Lower leg skin (tissue), 4 donors: ENCODE measurements at places on chromosomes 12 and 14.

- DNase-seq: no peak
Measured at GRCh38 chr14:23112359-23113178, 6.5 kb downstream of the CEBPE start.

- no peak for DNase-seq
Measured at GRCh38 chr12:107702106-107702505, 16.5 kb downstream of the PWP1 start.

- DNase-seq: no peak
Measured at GRCh38 chr12:40156021-40156764, 50.3 kb upstream of the SLC2A13 start.

DNA sequence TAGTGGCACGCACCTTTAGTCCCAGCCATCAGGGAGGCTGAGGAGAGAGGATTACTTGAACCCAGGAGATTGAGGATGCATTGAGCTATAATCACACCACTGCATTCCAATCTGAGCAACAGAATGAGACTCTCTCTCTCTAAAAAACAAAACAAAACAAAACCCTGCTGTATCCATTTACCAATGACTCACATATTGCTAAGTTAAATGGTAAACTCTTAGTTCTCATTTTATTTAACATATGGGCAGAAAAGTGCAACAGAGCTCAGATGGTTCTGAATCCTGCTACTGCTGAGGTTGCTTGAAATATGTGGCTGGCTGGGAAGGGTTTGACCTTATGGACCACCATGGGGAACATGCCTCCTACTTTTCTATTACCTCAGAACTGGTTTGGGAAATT lies 33.7 kb upstream of the CCNT1 start:
- no peak for DNase-seq

- DNase-seq: no peak
Measured at GRCh38 chr14:59252772-59253500, 64.5 kb downstream of the DAAM1 start.

DNA sequence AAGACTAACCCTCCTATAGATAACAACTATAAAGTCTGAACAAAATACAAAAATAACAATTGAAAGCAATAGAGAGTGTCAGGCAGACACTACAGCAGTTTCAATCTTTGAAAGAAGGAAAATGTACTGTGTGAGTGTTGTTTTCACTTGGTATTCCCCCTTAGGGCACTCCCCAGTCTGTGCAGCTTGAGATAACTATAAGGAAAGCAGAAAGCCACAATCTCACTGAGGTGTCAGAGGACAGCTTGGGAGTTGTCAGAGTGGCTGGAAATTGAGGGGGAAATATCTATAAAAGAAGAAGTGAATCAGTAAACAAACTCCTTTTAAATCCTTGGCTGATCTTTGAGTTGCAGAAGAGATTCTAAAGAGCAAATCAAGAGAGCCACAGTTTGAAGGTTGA lies 364.8 kb downstream of the NELL2 start:
- no peak for DNase-seq

- DNase-seq: no peak
Measured at GRCh38 chr12:117699575-117699974, 269.2 kb downstream of the KSR2 start.

GRCh38 chr12:3967556-3968160 lies 94.5 kb upstream of the PARP11 start:
- no peak for DNase-seq

DNA sequence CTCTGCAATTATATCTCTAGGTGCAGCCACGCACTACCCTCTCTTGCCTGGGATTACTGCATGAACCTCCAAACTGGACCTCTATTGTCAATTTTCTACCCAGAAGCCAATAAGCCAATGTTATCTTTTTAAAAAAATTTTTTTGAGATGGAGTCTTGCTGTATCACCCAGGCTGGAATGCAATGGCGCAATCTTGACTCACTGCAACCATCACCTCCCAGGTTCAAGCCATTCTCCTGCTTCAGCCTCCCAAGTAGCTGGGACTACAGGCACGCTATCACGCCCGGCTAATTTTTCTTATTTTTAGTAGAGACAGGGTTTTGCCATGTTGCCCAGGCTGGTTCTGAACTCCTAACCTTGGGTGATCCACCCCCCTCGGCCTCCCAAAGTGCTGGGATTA lies 11.2 kb upstream of the PXN start:
- no peak for DNase-seq

GRCh38 chr14:64556526-64556925 lies 6.8 kb downstream of the PPP1R36 start:
- no peak for DNase-seq

DNA sequence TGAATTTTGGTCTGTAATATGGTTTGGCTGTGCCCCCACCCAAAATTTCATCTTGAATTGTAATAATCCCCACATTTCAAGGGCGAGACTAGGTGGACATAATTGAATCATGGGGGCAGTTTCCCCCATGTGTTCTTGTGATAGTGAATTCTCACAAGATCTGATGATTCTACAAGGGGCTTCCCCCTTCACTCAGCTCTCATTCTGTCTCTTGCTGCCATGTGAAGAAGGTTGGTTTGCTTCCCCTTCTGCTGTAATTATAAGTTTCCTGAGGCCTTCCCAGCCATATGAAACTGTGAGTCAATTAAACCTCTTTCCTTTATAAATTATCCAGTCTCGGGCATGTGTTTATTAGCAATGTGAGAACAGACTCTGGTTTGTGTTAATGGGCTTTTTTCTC lies 5.9 kb downstream of the LRRC9 start:
- no peak for DNase-seq

GRCh38 chr12:18721452-18721851 lies 16.4 kb downstream of the PLCZ1 start:
- no peak for DNase-seq

- DNase-seq: no peak
Measured at GRCh38 chr14:106417224-106418049, 891.1 kb downstream of the TMEM121 start.

DNA sequence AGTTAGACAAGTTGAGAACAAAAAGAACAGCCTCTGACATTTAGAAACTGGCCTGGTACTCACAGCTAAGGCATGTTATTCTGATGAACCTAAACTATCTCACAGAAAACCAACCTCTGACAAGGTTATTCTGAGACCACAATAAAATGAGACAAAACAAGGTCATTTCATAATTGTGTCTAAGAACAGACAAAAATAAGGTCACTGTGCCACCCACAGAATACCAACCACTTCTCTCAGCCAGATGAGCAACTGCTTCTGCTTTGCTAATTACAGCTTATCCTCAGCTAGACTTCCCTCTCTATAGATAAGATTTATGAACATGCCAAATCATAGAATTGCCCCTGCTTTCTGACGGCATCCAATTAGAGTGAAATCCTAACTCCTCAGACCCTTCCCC lies 52.2 kb upstream of the CRACR2A start:
- DNase-seq: no peak

DNA sequence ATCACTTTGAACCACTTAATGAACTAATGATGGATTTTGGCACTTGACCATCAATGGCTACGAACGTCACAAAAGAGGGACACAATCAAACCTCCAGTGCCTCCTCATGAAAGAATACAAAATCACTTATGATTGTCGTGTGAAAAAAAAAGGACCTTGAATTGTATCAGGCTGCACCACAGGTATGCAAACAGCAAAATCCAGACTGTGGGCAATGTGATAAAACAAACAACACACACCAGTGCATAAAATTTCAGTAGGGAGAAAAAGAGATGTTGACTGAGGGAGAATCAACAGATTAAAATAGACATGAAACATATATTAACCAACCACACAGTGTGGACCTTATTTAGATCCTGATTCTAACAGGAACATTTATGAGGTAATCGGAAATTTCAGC lies 2.6 kb downstream of the TSPAN8 start:
- DNase-seq: no peak

- DNase-seq: no peak
Measured at GRCh38 chr12:95418142-95418541, 55.8 kb upstream of the METAP2 start.

DNA sequence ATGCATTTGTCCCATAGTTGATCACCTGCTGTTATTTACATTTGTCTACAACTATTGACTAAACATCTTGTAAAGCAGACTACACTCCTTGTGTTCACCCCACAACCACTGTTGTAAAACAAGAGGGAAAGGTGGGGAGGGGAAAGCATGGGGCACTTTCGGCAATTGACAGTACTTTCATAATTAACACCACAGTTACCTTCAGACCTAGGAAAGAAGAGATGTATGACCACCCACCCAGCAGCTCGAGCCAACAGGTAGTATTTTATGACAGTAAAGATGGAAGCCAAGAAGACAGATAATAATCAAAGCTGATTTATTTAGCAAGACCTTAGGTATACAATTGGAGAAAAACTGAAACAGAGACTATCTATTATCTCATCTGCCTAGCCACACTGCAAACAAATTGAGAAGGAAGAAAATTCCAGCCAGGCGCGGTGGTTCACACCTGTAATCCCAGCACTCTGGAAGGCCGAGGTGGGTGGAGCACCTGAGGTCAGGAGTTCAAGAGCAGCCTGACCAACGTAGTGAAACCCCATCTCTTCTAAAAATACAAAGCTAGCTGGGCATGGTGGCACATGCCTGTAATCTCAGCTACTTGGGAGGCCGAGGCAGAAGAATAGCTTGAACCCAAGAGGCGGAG lies 11.2 kb downstream of the HECTD4 start:
- no peak for DNase-seq

DNA sequence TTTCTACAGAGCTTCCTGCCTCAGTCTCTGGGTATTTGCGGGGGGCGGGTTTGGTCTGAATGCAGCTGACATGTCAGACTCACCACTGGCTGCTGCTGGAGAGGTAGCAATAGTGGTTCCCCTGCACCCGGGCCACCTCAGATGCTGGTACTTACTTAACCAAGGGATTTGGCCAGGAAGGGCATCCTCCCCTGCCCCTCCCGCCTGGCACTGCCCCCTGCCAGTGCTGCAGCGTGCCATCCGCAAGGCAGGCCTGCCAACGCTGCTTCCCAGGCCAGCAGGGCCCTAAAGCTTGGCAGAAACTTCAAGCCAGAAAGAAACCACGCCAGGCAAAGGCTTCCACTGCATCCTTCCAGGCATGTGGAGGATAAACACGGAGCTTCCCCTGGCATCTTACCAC lies 22.1 kb downstream of the RAB35 start:
- DNase-seq: no peak

GRCh38 chr12:112029301-112029700 lies 16.1 kb downstream of the ERP29 start:
- DNase-seq: no peak
